H1 (cell line): ENCODE measurements at places on chromosomes 1 and 21. TPM values are rescaled to one million over a fixed set of nuclear protein-coding genes. Genes with fewer than 3 reads are reported as not detected.

The PHF13 gene
- total RNA-seq: 38.7 and 39.6 TPM in 2 replicates

GRCh38 chr1:231392389-231393131 is 29.5 kb downstream of the EGLN1 start:
- no peak overlapping the region for H3K27ac ChIP-seq
- no peaks in the 10 kb centered on the region for H3K27me3 ChIP-seq
- peaks cover 2% of the 10 kb centered on the region for H3K4me1 ChIP-seq
- no peak for DNase-seq
- no peaks in the 10 kb centered on the region for H3K36me3 ChIP-seq
- H3K4me3 ChIP-seq: no peak overlapping the region

- H3K4me1 ChIP-seq: no peaks in the 10 kb centered on the region
- H3K4me3 ChIP-seq: no peak overlapping the region
- DNase-seq: no peak
These were observed 82.8 kb upstream of the ATP1A1 start for GRCh38 chr1:116290085-116290705.

DNA sequence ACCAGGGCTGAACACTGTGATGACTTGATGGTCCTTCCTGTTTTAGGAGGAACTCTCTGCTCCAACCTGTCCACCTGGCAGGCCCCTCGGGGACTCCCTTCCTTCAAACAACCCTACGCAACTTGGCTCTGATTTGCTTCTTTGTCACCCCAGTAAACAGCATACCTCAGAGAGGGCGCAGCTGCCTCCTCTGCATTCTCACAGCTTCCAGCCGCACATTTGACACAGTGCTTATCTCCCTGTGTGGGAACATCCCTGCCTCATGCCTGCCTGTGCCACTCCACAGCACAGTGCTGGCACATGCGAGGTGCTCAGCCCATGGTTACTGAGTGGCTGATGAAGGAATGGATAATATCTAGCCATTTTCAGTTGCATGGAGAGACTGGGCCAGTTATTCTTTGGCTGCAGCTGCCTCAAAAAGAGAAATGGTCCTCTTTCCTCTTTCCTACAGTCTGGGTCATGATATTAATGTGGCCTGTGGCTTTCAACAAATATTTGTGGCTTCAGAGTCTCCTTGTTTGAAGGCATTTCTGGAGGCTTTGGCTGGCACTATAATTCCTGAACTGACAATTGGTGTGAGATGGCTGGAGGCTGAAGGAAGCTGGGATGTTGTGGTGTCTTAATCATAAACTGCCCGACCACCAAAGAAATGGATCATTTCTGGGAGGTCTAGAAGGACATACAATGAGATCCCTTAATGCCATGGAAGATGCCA is 77.9 kb downstream of the TENT5C start:
- no peaks in the 10 kb centered on the region for H3K27me3 ChIP-seq
- no peak overlapping the region for H3K27ac ChIP-seq
- H3K4me3 ChIP-seq: no peak overlapping the region

GRCh38 chr1:111747282-111747734 is 8.1 kb upstream of the INKA2 start:
- no peaks in the 10 kb centered on the region for H3K36me3 ChIP-seq
- DNase-seq: peak; percentile 70
- H3K4me3 ChIP-seq: no peak overlapping the region
- H3K27ac ChIP-seq: no peak overlapping the region

The HSF2BP gene
- total RNA-seq: 0.71 and 0.93 TPM in 2 replicates

The TAS1R1 gene
- 0.13 TPM in 1 of 2 replicates, not detected in the other for total RNA-seq

The NGF gene
- 0.63 TPM in 1 of 2 replicates, not detected in the other for total RNA-seq

The PYHIN1 gene
- total RNA-seq: not detected in 2 replicates

The SLC16A4 gene
- 0.33 and 0.43 TPM in 2 replicates for total RNA-seq

- H3K27ac ChIP-seq: no peak overlapping the region
- DNase-seq: no peak
- peak overlapping the region; percentile 39 for H3K4me3 ChIP-seq
- H3K4me1 ChIP-seq: peaks cover 7% of the 10 kb centered on the region
These were observed 451 bp downstream of the CHD5 start for GRCh38 chr1:6179564-6180175.

DNA sequence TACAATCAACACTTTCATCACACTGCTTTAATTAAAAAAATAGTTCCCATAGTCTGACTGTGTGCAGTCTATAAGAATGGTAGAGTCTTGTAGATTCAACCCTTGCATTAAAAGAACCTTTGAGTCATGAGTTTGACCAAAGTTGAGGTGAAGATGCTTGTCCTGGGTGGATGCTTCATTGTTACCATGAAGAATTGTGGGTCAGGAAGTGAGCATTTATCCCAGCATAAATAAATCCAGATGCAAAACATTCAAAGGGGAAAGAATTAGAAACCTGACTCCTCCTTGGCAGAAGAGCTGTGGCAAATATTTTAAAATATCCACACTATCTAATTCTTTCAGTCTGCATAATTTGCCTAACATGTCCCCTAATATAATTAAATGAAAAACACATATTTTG is 72.9 kb upstream of the SPAG17 start:
- H3K36me3 ChIP-seq: no peaks in the 10 kb centered on the region
- H3K4me1 ChIP-seq: no peaks in the 10 kb centered on the region
- no peaks in the 10 kb centered on the region for H3K27me3 ChIP-seq
- no peak overlapping the region for H3K4me3 ChIP-seq
- H3K27ac ChIP-seq: no peak overlapping the region

- H3K27me3 ChIP-seq: no peaks in the 10 kb centered on the region
- H3K4me1 ChIP-seq: no peaks in the 10 kb centered on the region
- H3K4me3 ChIP-seq: no peak overlapping the region
- no peaks in the 10 kb centered on the region for H3K36me3 ChIP-seq
These were observed 161.5 kb downstream of the DNM3 start for GRCh38 chr1:172002725-172003345.

The GPR157 gene
- 9.8 and 11.0 TPM in 2 replicates for total RNA-seq

DNA sequence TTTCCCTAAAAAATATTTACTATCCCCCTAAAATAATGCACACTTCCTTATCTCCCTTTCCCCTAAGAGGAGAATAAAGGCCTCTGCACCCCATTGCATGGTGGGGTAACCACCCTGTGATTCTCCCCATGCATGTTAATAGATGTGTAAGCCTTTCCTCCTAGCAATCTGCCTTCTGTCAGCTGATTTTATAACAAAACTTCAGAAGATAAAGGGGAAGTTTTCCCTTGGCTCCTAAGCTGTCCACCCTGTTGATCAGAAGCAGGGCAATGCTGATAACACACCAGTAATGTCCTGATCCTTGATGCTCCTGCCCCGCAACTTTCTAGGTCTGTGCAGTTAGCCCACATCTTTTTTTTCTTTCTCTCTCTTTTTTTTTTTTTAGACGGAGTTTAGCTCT is 11.4 kb upstream of the RNF187 start:
- 0 out of 2 replicates have a peak, but pooled peaks cover 3% of the 10 kb centered on the region for H3K27me3 ChIP-seq
- peaks cover 30% of the 10 kb centered on the region for H3K4me1 ChIP-seq
- no peak overlapping the region for H3K4me3 ChIP-seq
- H3K36me3 ChIP-seq: no peaks in the 10 kb centered on the region

GRCh38 chr1:169517558-169518186 is 31.9 kb upstream of the SLC19A2 start:
- H3K4me3 ChIP-seq: no peak overlapping the region
- DNase-seq: no peak
- H3K27ac ChIP-seq: no peak overlapping the region
- H3K36me3 ChIP-seq: no peaks in the 10 kb centered on the region

DNA sequence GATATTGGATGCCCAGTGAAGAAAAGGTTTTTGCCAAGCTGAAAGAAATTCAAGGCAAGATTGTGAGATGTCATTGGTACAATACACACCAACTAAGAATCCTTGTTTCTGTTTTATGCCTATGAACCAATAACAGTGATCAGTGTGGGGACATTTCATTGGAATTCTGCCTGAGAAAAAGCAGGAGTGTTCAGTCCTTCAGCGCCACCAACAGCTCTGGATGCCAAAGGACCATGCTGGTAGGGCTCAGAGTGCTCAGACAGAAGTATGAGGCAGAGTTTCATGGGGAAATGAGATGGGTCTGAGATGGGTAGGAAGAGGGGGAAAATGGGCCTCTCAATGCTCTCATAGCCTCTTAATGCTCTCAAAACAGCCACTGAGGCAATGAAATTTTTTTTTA is 56.5 kb downstream of the GABPA start:
- no peaks in the 10 kb centered on the region for H3K36me3 ChIP-seq
- peaks cover 3% of the 10 kb centered on the region for H3K4me1 ChIP-seq
- H3K27ac ChIP-seq: no peak overlapping the region
- no peak for DNase-seq

The ZNF648 gene
- total RNA-seq: 0.20 and 0.23 TPM in 2 replicates

DNA sequence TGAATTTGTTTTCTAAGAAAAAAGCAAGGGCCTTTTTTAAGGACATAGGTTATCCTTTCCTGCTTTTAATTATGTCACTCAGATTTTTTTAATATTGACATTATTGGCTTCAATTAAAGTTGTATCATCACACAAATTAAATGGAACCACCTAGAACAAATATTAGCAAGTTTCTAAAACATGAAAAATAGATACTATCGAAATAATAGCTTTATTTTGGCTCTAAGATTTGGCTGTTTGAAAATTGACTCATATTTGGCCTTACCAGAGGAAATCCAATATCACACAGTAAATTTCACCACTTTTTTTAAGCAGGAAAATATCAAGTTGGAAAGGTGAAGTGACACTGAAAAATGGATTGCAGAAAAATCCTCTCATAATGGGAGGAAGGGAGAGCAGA is 9.2 kb downstream of the DNASE2B start:
- DNase-seq: no peak
- no peaks in the 10 kb centered on the region for H3K36me3 ChIP-seq
- no peak overlapping the region for H3K27ac ChIP-seq
- no peak overlapping the region for H3K4me3 ChIP-seq
- no peaks in the 10 kb centered on the region for H3K27me3 ChIP-seq
- no peaks in the 10 kb centered on the region for H3K4me1 ChIP-seq

GRCh38 chr1:156896490-156897033 is 3.0 kb downstream of the PEAR1 start:
- no peaks in the 10 kb centered on the region for H3K36me3 ChIP-seq
- H3K27ac ChIP-seq: no peak overlapping the region
- peaks cover 6% of the 10 kb centered on the region; the same call in 1 of the 2 replicates for H3K4me1 ChIP-seq
- peaks cover 40% of the 10 kb centered on the region for H3K27me3 ChIP-seq
- no peak for DNase-seq

DNA sequence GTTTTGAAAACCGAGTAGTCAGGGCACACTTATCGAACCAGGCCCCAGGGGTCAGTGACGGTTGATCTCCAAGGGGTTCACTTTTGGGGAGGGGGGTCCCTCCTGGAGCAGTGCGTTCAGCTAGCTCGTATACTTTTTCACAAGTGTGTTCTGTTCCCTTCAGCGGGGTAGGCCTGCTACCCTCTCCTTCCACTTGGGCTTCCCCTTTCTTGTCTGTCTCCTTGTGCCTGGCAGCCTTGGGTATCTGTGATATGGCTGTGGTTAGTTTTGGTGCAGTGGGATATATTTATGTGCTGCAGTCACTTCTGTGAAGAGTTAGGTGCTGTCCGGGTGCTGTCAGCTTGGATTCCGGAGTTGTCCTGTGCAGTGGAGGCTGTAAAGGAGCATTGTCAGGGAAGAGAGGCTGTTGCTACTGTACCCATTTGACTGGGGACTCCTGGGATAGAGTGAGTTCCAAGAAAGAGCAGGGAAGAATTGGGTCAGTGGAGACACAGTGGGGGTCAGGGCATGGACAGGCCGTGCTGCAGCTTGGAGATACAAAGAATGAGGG is 29.7 kb downstream of the ADARB1 start:
- H3K27me3 ChIP-seq: no peaks in the 10 kb centered on the region
- no peaks in the 10 kb centered on the region for H3K4me1 ChIP-seq
- DNase-seq: no peak
- no peak overlapping the region for H3K4me3 ChIP-seq
- H3K36me3 ChIP-seq: no peaks in the 10 kb centered on the region

The SLC30A7 gene
- 18.9 and 22.1 TPM in 2 replicates for total RNA-seq

- no peaks in the 10 kb centered on the region; the same call in 1 of the 2 replicates for H3K27me3 ChIP-seq
- H3K27ac ChIP-seq: no peak overlapping the region
- H3K4me1 ChIP-seq: peaks cover 18% of the 10 kb centered on the region
These were observed 39.9 kb downstream of the KRTAP10-1 start for GRCh38 chr21:44500111-44500510.

The WNT9A gene
- 0.78 and 1.1 TPM in 2 replicates for total RNA-seq

DNA sequence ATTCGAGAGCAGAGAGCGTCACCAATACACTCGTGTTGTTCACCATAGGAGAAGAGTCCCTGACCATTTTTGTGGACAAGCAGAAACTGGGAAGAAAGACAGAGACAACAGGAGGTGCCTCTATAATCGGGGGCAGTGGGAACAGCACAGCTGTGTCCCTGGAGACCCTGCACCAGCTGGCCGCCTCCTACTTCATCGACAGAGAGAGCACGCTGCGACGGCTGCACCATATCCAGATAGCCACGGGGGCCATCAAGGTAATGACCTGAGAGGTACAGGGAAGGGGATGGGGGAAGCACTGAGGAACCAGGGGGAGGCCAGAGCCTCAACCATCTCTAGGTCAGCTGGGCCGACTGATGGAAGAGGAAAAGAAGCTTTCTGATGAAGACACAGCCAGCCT is 86.4 kb downstream of the BRINP2 start:
- no peaks in the 10 kb centered on the region; the same call in 1 of the 2 replicates for H3K4me1 ChIP-seq
- no peaks in the 10 kb centered on the region for H3K27me3 ChIP-seq
- no peak overlapping the region for H3K4me3 ChIP-seq
- no peak for DNase-seq

DNA sequence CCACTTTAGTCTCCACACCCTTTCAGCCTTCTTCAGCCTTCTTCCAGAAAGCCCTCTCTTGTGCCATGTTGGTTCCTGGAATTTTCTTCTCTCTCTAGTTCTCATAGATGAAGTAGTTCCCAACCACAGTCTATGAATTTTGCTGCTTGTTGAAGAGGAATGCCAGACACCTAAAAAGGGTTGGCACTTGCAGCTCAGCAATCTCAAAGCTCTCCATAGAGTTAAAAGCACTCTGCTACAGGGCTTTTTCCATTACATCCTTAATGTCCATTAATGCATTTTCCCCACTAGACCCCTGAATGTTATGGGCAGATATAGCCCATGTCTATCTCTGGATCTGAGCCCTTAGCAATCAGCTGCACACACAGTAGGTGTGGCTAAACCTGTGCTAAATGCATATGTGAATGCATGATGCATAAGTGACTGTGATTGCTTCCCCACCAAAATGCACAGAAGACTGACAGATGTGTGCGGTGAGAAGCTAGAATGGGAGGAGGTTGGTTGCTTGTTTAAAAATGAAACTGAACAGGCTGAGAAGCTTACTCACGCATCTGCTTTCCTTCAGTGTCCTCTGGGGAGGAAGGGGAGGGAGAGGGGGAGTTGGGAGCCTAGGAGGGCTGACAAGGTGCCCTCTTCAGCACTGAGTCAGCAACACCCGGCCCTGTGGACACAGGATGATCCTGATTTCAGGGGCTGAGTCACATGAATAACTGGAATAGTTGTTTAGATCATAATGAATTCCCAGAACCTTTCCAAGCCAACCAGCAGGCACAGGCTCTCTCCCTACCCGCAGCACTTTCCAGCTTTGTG is 146.1 kb upstream of the FGGY start:
- peaks cover 3% of the 10 kb centered on the region; the same call in 1 of the 2 replicates for H3K27me3 ChIP-seq
- H3K4me1 ChIP-seq: peaks cover 8% of the 10 kb centered on the region
- H3K27ac ChIP-seq: no peak overlapping the region
- no peak overlapping the region for H3K4me3 ChIP-seq
- no peaks in the 10 kb centered on the region for H3K36me3 ChIP-seq

DNA sequence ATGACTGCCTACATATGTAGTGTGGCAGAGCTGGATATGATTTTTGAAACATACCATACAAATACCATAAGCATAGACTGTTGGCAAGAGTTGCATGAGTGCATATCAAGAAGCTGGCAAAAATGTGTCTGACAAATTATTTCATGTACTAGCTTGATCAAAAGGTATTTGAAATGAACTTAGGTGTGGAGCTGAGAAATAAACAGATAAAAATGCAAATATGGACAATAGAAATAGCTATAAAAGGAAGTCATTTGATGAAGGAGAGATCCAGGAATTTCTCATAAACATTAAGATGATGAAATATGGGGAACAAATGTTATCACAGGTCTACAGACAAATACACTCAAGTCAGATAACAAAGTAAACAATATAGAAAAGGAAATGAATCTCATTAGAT is 609.1 kb downstream of the PTPRC start:
- no peaks in the 10 kb centered on the region for H3K4me1 ChIP-seq
- no peaks in the 10 kb centered on the region for H3K36me3 ChIP-seq
- no peak overlapping the region for H3K4me3 ChIP-seq
- no peak overlapping the region for H3K27ac ChIP-seq
